ENCODE measurements at places on chromosomes 13 and 19.

- DNase-seq = no peak
Measured at GRCh38 chr13:79909644-79910043, 428.7 kb downstream of the NDFIP2 start.

DNA sequence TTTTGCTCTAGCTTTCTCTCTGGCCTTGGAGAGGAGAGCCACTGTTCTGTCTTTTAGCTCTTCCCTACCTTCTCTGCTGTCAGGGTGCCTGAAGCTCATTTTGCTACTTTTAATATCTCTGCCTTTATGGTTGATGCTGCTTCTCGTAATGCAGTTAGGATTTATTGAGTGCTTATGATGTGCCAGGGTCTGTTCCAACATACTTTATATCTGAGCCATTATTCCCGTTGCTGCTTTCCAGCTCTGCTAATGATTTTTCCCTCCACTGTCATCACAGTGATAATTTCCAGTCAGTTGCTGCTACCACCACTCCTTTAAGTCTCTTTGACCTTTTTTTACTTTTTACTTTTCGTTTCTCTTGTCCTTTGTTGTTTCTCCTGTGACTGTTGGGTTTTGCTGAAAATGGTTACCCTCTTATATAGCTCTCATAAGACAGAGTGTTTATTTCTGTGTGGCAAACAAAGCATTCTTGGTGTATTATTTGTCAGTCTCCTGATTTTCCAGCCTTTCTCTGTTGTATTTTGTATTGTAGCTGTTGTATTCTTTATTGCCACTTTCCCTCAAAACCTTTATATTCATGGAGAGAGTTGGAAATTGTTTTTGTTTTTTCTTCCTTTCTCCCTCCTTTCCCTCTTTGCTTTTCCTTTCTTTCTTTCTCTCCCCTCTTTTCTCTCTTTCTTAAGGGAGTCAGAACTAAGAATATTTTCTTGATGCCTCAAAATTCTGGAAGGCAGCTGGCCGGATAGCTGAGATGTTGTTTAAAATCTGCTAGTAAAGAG lies 37.4 kb downstream of the COG6 start:
- DNase-seq = no peak

DNA sequence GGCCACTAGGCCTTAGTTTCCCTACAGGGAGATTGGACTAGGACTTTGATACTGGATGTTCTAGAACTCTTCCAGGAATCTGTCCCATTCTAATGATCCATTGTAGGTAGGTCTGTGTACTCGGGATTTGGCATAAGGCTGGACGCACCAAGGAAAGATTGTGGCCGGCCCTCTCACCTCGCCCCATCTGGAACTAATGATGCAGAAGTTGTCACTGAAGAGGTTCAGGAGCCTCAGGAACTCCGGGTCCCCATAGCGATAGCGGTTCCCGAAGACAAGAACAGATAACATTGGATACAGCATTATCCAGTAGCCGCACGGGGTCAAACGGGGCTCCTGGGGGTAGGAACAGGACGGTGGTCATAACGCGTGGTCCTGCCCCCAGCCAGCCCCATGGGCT lies 11.2 kb downstream of the EGLN2 start:
- DNase-seq = no peak

DNA sequence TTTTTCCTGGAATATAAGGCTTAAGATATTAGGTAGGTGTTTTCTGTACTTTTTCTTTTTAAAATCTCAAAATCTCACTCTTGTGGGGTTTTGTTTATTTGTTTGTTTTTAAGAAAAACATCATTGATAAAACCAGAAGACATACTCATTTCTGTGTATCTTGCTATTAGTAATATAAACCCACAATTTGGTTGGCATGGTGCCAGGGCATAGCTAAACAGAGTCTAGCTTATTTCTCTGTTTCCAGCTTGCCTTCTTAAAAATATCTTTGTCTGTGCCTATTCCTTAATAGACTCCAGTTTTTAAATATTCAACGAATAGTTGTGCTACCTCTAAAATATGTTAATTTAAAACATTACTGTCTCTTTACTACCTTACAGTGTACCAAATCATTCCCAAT lies 1121.9 kb upstream of the PCDH20 start:
- DNase-seq = no peak

DNA sequence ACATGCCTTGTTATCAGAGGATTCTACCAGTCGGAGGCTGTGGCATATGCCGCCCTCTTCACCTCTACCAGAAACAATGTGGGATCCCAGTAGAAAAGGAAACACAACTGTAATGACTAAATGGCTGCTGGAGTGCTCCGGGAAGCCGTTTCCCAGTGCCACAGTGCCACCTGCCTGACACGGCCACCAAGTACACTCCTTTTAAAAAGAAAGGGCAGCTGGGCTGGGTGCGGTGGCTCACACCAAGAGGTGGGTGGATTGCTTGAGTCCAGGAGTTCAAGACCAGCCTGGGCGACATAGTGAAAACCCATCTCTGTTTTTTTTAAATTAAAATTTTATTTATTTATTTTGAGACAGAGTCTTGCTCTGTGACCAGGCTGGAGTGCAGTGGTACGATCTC lies 67.3 kb downstream of the TRPM4 start:
- DNase-seq = peak; percentile 56

DNA sequence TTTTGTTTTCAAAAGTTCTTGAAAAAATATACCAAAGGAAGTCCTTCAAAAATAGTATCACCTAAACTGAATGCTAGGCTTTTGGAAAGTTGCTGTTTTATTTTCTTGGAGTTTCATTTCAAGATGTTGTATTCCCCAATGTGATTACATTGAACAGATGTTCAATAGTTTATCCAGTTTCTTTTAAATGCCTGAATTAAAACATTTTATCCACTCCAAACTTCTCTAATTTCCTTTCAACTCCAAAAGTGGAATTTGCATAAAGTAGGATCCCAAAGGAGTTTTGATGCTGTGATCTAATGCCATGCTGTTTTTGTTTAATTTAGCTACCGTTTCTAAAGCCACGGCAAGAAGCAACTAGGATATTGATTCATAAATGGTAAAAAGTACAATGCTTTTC lies 892.5 kb upstream of the SLC10A2 start:
- no peak for DNase-seq

GRCh38 chr19:46299004-46299509 lies 2.2 kb downstream of the HIF3A start:
- no peak for DNase-seq

DNA sequence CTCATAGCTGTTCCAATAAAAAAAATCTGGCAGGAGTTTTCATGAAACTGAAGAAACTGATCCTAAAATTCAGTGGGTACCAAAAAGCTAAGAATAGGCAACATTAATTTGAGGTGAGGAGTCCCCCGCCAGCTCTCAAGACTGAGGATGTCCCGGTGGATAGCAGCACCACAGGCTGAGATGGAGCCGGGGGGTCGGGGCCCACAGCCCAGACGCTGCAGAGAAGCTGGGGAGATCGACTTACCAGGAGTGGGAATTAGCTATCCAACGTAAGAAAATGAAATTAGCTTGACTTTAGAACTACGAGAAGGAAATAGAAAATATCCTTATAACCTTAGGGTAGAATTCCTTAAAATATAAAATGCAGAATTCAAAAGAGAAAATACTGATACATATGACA lies 23.2 kb upstream of the DCUN1D2 start:
- no peak for DNase-seq

DNA sequence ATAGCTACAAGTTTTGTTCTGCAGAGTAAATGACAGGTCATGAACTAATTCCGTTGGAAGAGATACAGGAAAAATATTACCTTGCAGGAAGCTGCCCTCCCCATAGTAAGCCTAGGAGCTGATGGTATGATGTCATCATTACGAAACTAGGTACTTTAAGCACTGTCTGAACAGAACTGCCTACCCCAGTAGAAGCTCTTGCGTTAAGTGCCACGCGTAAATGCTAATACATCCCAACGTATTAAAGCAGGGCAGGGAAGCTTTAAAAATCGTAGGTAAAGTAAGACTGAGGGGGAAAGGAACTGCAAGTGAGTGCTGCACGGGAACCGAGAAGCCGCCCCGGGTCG lies 572 bp downstream of the UGGT2 start:
- DNase-seq = no peak

DNA sequence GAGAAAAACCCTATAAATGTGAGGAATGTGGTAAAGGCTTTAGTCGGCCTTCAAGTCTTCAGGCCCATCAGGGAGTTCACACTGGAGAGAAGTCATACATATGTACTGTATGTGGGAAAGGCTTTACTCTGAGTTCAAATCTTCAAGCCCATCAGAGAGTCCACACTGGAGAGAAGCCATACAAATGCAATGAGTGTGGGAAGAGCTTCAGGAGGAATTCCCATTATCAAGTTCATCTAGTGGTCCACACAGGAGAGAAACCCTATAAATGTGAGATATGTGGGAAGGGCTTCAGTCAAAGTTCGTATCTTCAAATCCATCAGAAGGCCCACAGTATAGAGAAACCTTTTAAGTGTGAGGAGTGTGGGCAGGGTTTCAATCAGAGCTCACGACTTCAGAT lies 11.7 kb downstream of the ZNF226 start:
- DNase-seq = no peak

DNA sequence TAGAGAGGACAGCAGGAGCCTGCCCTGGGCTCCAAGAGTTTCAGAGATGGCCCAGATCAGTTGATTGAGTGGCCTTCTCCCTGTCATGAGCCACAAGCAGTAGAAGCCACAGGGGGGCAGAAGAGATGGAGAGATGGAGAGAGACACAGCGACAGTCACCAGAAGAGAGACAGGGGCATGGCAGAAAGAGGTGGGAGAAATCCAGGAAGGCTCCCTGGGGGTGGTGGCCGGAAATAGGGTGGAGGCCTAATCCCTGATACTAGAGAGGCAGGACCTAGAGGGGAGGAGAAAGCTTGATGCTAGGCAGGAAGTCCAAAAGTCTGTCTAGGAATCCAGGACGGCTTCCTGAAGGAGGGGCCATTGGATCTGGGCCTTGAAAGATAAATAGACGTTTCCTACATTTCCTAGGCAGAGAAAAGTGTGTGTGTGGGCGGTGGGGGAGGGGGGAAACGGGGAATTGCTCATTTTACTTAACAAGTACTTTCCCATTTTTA lies 9.6 kb upstream of the TPM4 start:
- DNase-seq = peak; percentile 61

- DNase-seq = peak; percentile 51
Measured at GRCh38 chr19:5804516-5805461, at the start of gene NRTN. Gene NRTN, plus strand, starts transcription at chr19:5805067. Its CDS starts 19,099 bp downstream, at chr19:5824166.

DNA sequence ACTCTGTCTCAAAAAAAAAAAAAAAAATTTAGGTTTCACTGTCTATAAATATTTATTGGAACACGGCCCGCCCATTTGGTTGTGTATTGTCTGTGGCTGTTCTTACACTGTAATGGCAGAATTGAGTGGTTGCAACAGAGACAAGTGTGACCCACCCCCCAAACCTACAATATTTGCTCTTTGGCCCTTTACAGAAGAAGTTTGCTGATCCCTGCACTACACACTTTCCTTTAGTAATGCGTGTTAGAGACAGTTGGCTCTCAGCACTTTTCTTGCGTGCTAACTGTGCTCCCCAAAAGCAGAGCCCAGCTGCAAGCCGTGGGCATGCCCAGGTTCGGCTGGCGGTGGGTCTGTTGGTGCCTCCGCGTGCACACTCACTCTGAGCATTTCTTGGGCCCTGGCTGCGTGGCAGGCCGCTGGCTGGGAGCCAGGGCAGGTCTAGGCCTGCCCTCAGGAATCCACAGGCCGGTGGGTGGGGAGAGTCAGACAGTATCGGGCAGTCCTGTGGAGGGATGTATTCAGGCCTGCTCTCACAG lies 72.6 kb downstream of the SIPA1L3 start:
- DNase-seq = no peak

DNA sequence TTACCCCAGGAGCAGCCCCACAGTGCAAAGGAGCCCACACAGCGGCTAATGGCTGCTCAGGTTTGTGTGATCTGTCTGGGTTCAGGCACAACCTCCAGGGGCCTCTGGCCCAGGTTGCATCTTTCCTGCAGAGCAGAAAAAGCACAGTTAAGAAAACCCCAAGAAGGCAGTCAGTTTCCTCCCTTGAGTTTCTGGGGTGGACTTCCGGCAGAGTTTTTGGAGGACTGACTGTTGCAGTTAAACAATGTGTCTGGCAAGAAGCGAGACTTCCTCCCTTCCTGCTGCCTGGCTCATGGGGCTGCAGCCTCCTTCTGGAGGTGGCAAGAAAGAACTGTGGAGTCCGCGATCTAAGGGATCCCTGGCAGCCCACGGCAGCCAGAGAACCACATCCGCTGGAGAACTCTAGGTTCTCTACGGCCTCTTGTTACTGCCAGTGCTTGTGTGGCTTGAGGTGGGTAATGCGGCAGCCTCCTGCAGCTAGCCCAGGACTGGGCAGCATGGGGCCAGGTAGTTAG lies 114.4 kb downstream of the ZDHHC20 start:
- DNase-seq = peak; percentile 50

GRCh38 chr19:50046649-50047503 lies 21.1 kb downstream of the ZNF473 start:
- peak; percentile 36 for DNase-seq

DNA sequence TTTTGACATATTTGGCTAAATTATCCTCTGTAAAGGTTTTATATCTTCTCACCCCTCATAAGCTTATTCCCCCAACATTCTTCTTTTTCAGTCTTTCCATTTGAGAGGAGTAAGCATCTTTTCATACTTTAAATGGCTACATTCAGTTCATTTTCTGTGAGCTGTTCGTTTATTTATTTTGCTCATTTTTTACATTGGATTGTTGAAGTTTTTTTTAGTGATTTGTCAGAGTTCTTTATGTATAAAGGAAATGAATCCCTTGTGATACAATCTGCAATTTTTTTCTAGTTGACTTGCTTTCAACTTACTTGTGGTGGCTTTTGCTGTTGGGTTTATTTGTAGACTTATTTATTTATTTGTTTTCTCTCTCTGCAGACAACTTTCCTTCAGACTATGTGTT lies 250.3 kb downstream of the DLEU7 start:
- DNase-seq = no peak

DNA sequence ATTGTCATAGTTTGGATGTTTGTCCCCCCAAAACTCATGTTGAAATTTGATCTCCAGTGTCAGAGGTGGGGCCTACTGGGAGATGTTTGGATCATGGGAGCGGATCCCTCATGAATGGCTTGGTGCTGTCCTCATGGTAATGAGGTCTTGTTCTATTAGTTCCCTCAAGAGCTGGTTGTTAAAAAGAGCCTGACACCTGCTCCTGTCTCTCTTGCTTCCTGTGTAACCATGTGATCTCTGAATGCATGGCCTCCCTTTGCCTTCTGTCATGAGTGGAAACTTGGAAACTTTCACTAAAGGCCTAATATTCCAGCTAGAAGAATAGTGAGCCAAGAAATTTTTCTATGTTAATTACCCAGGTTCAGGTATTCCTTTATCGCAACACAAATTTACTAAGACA lies 311.4 kb upstream of the ATXN8OS start:
- DNase-seq = no peak

- no peak for DNase-seq
Measured at GRCh38 chr13:81223778-81224177, 882.9 kb upstream of the SPRY2 start.

DNA sequence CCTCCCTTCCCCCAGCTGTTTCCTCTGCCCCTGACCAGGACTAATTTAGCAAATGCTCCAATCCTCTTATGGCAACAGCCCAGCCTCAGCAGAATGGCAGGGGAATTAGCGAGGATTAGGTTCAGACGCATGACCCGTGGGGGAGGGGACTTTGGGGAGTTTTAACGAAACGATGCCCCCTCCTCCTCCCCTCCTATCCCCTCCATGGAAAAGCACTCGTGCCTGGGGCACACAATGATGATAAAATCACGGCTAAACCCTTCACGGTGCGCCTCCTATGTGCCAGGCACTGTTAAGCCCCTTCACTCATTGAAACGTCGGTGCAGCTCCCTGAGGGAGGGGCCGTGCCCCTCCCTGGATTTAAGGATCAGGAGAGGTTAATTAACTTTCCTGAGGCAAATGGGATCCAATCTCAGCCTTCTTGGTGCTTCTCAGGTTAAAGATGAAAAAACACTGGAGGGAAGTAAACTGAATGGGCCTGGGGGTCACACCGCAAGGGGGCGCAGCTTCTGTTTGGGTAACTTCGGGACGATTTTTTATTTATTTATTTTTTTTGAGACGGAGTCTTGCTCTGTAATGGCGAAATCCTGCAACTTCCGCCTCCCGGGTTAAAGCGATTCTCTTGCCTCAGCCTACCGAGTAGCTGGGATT lies 10.1 kb upstream of the TPRX2 start:
- peak; percentile 43 for DNase-seq
